Stimulated activated CD4-positive, alpha-beta T cell treated with anti-CD3 and anti-CD28 coated beads, TNF-alpha, amount 100 ng/mL, for 4 hours (primary cell): ENCODE measurements at places on chromosomes 2 and 18.

- DNase-seq, result no peak
Measured at GRCh38 chr2:165594231-165594934, 124.9 kb downstream of the CSRNP3 start.

DNA sequence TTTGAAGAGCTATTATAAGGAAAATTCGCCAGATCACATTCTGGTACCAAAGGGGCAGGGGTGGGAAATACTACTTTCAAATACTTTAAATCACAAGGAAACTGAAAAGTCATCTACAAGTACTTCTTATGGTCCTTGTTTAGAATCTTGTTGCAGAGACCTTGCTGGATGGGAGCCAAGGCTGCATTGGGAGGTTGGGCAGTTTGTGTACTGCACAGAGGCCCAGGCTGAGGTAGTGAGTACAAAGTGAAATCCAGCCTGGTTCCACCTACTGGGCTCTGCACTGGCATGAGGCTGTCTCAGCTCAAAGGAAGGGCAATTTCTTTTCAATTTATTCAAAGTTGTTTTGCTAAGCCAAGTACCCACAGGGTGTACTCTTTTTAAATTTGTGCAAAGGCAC, 140.3 kb upstream of the DLX2 start:
- no peak for DNase-seq

DNA sequence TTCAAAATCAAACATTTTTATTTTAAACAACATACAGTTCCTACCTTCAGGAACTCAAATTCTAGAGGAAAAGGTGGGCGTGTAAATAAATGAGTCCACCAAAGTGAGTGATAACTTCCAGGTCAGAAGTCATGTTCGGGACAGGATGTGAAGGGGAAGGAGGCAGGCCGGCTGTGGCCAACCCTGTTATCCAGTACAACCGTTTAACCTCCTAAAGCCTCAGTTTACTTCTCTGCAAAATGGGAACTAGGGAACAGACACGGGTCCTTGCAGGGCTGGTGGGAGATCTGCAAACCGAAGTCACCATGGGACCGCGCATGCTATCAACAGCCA, 373 bp downstream of the EIPR1 start:
- no peak for DNase-seq

GRCh38 chr2:213609570-213610170, 325.4 kb downstream of the SPAG16 start:
- DNase-seq, result no peak

GRCh38 chr2:185522472-185522871, 216.1 kb upstream of the FSIP2 start:
- DNase-seq, result no peak
